ENCODE measurements at places on chromosomes 2 and 18. TPM values are rescaled to one million over a fixed set of nuclear protein-coding genes. Genes with fewer than 3 reads are reported as not detected.

DNA sequence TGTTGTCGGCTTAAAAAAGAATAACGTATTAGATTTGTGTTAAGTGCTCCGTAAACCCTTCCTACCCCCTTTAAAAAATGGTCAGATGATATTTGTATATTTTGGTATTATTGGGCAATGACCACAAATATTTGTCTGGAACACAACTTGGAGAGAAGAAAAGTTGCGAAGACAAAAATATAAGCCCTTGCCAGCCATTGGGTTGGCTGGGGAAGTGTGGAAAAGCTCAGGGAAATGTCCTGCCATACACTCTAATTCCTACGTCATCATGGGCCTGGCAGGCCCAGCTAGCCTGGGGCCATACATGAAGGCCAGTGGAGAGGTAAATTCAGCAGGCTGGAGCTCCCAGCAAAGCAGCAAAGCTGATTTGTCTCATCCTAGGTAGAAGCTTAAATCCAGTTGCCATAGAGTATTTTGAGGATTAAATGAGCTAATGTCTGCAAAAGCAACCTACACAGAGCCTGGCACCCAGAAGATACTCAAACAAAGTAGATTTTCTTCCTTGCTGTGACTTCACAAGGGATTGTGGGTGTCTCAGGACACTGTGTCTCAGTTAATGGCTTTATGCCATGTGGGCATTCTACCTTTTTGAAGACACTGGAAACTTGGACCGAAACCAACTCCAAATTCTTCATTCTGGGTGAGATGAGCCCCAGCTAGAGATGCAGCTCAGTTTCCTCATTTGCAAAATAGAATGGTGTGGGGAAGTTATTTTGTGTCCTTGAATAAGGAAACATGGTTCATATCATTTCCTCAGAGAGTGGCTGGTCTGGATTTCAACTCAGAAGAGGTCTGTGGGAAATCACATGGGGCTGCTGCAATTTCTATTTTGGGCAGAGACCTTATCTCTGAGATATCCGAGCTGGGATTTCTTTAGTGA is 87.9 kb upstream of the MAP4K3 start:
- peaks cover 11% of the 10 kb centered on the region for H3K4me1 ChIP-seq
- no peaks in the 10 kb centered on the region for H3K36me3 ChIP-seq
- no peak overlapping the region for H3K27ac ChIP-seq
- no peak overlapping the region for H3K4me3 ChIP-seq

Gene GYPC
- 167 TPM for polyA plus RNA-seq

DNA sequence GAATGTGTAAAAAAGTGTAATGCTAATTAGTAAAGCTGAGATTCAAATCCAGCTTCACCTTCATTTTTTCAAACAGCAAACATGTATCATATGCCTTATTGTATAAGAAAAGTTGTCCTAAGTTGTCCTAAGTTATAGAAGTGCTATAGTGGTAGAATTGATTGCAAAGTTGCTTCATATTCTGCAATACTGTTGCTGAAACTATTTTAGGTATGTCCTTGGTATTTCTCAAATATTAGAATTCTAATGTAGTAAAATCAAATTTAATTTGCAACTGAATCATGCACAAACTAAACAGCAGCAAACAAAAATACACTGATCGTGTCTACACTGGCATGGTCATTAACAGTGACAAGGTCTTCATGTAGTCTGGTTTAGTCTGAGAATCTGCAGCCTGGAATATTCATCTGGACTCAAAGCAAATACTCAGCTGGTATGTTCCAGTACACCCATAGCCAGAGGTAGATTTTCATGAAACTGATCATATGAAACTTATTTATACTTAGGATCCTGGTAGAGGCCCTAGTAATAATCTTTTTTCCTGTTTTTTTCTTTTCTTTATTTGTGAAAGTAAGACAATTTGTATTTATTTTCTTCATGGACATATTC is 555.6 kb upstream of the ZEB2 start:
- no peak for DNase-seq
- no peaks in the 10 kb centered on the region for H3K4me1 ChIP-seq
- no peaks in the 10 kb centered on the region for H3K36me3 ChIP-seq

DNA sequence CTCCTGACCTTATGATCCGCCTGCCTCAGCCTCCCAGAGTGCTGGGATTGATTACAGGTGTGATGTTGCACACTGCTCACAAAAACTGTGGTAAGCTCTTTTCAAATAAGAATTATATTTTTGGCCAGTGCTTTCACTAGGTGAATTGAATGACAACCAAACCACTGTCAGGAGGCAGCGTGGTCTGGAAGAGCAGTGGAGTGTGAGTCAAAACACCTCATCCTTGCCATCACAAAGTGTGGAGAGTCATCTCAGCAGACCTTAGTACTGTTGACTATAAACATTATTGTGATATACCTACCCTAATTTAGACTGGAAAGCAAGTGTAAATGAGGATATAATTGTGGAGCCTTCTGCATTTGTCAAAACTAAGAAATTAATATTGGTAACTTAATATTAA is 61.3 kb downstream of the UBE2E3 start:
- no peaks in the 10 kb centered on the region for H3K36me3 ChIP-seq
- H3K4me3 ChIP-seq, result no peak overlapping the region
- peak; percentile 15 for DNase-seq
- no peak overlapping the region for H3K27ac ChIP-seq
- H3K27me3 ChIP-seq, result no peaks in the 10 kb centered on the region
- H3K4me1 ChIP-seq, result peaks cover 4% of the 10 kb centered on the region

DNA sequence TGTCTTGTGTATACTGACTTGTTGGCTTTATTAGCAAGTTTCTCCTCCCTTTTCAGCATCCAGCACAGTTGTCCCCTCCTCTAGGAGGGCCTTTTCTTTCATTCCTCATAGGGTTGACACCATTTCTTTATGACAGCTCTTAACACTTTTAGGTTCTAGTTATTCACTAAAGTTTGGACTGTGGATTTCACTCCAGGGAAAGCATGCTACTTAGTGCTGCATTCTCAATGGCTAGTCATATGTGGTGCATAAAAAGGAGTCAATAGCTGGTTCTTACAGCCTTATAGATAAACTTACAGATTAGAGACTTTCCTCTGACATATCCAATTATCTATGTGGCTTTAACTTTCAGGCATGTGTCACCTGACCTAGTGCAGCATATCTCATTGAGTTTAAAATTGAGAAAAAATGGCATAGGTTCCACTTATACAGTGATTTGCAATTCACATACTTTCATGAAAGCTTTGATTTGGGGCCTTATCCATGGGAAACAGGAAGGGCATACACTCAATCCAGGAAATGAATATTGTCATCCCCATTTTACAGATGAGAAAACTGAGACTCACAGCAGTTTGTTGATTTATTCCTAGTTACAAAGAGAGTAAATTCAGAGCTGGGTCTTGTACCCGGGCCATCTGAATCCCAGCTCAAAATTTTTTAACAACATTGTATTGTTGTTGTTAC is 289.7 kb downstream of the LPIN1 start:
- no peak for DNase-seq
- H3K4me1 ChIP-seq, result peaks cover 7% of the 10 kb centered on the region
- no peak overlapping the region for H3K27ac ChIP-seq
- H3K27me3 ChIP-seq, result no peaks in the 10 kb centered on the region
- H3K36me3 ChIP-seq, result no peaks in the 10 kb centered on the region

GRCh38 chr18:27461957-27462356 is 276.8 kb upstream of the CHST9 start:
- H3K4me1 ChIP-seq, result no peaks in the 10 kb centered on the region
- H3K4me3 ChIP-seq, result no peak overlapping the region
- DNase-seq, result no peak
- no peaks in the 10 kb centered on the region for H3K27me3 ChIP-seq
- H3K27ac ChIP-seq, result no peak overlapping the region
- no peaks in the 10 kb centered on the region for H3K36me3 ChIP-seq

- H3K36me3 ChIP-seq, result no peaks in the 10 kb centered on the region
- H3K4me1 ChIP-seq, result no peaks in the 10 kb centered on the region
- H3K4me3 ChIP-seq, result no peak overlapping the region
- no peaks in the 10 kb centered on the region for H3K27me3 ChIP-seq
- DNase-seq, result no peak
- no peak overlapping the region for H3K27ac ChIP-seq
These were observed 537 bp upstream of the STAT4 start for GRCh38 chr2:191151331-191151730.

DNA sequence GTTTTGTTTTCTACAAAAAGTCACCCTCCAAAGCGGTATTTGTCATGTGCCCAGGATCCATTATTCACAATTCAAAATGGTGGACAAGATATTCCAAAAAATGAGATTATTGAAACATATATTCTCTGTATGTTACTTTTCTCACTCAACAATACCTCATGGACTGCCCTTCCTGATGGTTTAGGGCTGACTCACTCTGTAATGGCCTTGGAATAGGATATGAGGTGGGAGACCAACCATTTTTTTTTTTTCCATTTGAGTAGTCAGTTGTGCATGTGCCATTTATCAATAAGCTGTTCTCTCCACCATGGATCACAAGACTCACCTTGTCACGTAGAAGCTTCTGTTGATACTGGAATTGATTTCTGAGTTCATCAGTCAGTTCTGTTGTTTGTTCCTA is 64.5 kb downstream of the LYPD6 start:
- DNase-seq, result no peak
- no peaks in the 10 kb centered on the region for H3K4me1 ChIP-seq
- H3K27ac ChIP-seq, result no peak overlapping the region

- H3K27me3 ChIP-seq, result no peaks in the 10 kb centered on the region
- no peak overlapping the region for H3K4me3 ChIP-seq
- DNase-seq, result no peak
These were observed 18.6 kb downstream of the SMAD2 start for GRCh38 chr18:47911877-47912276.

Gene SPP2
- polyA plus RNA-seq, result not detected

DNA sequence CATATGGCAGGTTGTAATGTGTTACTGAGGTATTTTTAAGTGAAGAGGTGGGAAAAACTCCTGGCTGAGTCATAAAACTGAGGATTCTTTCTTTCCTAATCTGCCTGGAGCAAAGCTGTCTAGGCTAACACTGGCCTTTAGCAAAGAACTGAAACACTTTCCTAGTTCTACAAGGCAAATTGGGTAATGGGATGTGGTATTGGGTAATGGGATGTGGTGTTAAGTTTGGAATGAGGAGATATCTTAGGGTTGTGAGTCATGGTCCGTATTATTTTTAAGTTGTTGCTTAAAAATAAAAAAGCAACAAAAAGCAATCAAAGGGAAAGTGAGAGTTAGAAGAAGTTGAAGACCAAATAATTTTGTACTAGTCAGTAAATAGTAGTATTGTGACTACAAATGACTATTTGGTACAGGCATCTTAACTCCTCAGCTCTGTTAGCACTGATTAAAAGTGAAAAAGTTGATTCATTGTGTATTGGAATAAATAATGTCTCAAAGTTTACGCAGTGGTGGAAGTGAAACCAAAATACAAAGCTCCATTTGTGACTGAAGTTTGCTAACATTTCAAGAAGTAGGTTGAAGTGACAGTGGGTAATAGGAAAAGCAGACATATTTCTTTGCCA is 216.8 kb downstream of the CAMKMT start:
- no peak overlapping the region for H3K27ac ChIP-seq
- H3K4me1 ChIP-seq, result no peaks in the 10 kb centered on the region
- DNase-seq, result peak; percentile 87

Gene FLACC1
- 0.27 TPM for polyA plus RNA-seq

DNA sequence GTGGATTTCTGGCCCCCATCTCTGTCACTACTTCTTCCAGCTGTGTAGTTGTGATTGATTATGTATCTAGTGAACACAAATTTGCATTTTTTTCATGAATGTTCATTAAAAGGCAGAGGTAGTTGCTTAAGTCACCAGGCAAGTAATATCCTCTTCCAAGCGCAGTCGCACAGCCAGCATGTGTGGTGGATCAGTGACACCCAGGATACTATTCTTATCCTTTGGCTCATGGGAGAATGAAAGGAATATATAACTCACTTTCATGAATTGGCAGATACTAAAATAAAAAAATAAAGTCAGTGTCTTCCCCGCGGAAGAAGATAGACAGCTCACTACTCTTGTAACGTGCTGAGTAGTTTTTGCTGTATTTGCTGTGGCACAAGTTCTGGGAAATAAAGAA is 387.8 kb downstream of the CDH7 start:
- no peaks in the 10 kb centered on the region for H3K36me3 ChIP-seq
- no peaks in the 10 kb centered on the region for H3K27me3 ChIP-seq
- no peak overlapping the region for H3K27ac ChIP-seq
- H3K4me3 ChIP-seq, result no peak overlapping the region

Gene FEV
- polyA plus RNA-seq, result not detected

DNA sequence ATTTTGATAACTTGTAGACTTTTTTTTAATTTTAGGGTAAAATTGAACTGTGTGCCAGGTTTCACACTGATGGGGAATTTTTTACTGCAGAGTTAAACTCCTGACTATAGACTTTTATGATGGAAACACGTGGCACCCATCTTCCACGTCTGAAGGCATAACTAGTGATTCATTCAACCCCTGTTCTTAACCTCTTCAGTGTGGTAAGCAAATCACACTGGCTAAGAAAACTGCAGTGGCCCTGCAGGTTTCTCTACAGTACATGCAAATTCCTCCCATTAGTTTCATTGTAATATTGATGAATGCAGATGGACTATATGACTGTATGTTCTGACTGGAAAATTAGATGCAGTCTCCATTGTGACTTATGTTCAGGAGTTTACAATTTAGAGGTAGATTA is 47.2 kb downstream of the SMAD4 start:
- H3K4me1 ChIP-seq, result peaks cover 4% of the 10 kb centered on the region
- H3K4me3 ChIP-seq, result no peak overlapping the region
- no peak overlapping the region for H3K27ac ChIP-seq
- peaks cover 2% of the 10 kb centered on the region for H3K36me3 ChIP-seq

DNA sequence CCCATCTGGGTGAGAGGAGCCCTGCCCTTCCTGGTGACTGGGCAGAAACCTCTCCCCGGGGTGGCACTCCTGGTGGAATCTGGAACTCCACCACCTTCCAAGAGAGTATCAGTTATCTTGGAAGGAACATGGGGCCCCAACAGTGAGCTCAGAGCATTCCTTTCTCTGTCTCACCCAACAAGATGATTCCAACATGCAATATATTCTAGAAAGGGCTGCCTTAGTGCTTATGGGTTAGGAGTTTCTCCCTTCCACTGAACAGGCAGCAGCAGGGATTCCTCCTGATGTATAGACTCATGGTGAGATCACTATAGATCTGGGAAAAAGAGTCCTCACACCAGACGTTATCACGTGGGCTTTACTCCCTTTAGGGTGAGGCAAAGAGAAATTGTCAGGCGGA is 147.1 kb downstream of the COL4A4 start:
- no peaks in the 10 kb centered on the region for H3K36me3 ChIP-seq
- no peaks in the 10 kb centered on the region for H3K27me3 ChIP-seq
- H3K27ac ChIP-seq, result no peak overlapping the region
- DNase-seq, result no peak
- no peak overlapping the region for H3K4me3 ChIP-seq

DNA sequence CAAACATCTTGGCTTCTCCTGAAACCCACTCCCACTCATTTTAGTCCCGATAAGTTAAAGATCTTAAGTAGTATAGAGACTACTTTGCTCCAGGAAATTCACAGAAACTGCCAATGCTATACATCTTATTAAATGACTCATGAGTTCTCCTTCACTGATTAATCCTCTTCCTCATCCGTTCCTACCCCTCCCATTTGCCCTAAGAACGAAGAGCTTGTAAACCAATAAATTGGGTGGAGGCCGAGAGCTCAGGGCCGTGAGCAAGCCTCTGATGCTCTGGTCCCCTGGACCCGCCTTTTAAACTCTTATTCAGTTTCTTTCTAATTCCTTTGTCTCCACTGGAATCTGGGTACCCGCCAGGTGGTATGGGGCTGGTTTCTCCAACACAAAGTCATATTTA is 68.6 kb downstream of the METTL8 start:
- H3K36me3 ChIP-seq, result no peaks in the 10 kb centered on the region
- H3K27ac ChIP-seq, result no peak overlapping the region
- H3K27me3 ChIP-seq, result no peaks in the 10 kb centered on the region
- peak; percentile 50 for DNase-seq
- no peaks in the 10 kb centered on the region for H3K4me1 ChIP-seq
- no peak overlapping the region for H3K4me3 ChIP-seq

Data from fibroblast of lung (primary cell).